B cell (primary cell): ENCODE measurements at places on chromosomes 6 and 20.

DNA sequence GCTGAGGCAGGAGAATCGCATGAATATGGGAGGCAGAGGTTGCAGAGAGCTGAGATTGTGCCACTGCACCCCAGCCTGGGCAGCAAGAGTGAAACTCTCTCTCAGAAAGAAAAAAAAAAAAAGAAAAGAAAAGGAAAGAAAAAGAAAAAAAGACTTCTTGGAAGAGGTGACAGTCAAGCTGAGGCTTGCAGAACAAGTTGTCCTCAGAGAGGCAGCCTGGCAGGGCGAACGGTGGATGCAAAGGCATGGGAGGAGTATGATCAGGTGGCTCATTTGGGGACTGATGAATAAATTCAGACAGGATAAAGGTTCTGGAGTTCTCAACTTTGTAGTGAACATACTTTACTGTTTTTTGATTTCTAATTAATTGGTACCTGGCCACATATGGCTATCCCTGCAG is 12.4 kb downstream of the ZNF341 start:
- no peak for DNase-seq

DNA sequence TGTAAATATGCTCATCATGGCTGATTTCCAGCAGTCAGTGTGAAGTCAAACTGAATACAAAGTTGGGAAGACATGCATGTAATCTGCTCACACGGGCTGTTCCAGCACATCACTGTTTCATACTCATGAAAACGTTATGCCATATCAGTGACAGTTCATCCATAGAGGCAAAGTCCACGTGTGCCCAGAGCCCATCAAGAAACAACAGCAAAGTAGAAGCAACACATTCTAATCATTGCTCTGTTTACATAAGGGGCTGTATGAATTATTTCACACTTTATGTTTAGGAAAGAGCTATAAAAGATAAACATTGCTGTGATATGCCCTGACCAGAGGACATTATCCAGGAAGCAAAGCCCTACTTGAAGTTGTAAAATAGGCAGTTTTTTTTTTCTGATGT is 157.0 kb upstream of the ENPP5 start:
- no peak for DNase-seq

DNA sequence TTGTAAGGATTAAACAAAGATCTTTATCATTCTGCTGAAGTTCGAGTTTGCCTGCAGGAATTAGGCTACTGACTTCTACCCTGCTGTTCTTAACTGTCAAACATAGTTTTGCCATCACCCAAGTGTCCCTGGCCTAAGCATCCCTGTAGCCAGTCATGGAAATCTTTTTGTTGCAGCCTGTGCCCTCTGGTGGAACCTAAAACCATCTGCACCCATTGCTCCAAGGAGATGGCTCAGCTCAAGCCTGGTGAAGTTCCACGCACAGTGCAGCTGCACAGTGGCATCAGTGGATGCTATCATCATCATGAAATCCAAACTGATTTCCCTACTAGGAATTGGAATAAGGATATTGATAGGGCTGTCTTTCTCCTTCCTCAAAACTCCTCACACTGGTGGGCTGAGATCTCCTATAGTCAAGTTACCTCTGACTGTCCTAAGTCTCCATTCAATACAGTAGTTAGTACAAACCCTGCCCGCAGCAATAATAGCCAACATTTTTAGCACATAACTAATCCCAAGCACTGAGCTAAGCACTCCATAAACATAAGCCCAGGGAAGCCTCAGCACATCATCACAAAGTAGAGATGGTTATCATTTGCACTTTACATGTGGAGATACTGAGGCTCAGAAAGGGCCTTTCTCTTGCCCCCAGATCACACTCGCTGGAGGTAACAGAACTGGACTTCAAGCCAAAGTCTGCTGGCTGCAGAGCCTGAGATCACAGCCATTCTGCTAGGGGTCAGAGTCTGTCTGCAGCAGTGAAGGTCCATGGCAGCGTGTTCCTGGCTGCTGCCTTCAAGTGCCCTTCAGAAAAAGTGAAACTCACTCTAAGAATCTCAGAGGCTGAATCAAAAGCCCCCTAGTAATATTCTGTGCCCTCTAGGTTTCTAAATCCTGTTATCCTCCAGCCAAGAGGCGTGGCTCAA is 77.2 kb upstream of the MC3R start:
- no peak for DNase-seq

- DNase-seq = no peak
Measured at GRCh38 chr20:63281742-63282665, 9.4 kb downstream of the ARFGAP1 start.

DNA sequence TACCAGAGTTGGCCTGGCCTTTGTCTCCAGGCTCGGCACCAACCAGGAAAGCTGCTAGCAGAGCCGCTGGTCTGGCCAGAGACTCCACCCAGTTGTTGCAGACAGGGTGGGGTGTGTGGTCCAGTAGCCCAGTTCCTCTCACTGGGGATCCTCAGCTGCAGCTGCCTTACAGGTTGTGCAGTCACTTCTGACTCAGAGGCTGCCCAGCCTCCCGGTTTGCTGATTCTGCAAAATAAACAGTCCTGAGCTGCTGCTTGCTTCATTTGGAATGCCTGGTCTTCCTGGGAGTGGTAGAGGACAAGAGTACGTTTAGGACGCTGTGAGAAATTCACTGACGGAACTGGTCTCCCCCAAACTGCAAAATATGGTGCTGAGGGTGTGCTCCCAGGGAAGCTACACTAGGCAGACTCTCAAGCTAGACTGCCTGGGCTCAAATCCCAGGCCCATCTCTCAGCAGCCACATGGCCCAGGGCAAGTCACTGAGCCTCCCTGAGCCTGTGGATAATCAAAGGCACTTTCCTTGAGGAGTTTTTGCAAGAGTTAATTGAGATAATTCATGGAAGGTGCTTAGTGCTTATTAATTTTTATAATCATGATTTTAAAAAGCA is 246.1 kb downstream of the TFAP2C start:
- no peak for DNase-seq

- no peak for DNase-seq
Measured at GRCh38 chr6:122994256-122994655, 1.8 kb upstream of the CLVS2 start.

GRCh38 chr6:37495244-37495934 is 4.3 kb downstream of the CCDC167 start:
- DNase-seq = no peak

- DNase-seq = no peak
Measured at GRCh38 chr20:51769976-51770615, 1.9 kb upstream of the ATP9A start.
